AG10803 (cell line): ENCODE measurements at places on chromosomes 1 and 21.

DNA sequence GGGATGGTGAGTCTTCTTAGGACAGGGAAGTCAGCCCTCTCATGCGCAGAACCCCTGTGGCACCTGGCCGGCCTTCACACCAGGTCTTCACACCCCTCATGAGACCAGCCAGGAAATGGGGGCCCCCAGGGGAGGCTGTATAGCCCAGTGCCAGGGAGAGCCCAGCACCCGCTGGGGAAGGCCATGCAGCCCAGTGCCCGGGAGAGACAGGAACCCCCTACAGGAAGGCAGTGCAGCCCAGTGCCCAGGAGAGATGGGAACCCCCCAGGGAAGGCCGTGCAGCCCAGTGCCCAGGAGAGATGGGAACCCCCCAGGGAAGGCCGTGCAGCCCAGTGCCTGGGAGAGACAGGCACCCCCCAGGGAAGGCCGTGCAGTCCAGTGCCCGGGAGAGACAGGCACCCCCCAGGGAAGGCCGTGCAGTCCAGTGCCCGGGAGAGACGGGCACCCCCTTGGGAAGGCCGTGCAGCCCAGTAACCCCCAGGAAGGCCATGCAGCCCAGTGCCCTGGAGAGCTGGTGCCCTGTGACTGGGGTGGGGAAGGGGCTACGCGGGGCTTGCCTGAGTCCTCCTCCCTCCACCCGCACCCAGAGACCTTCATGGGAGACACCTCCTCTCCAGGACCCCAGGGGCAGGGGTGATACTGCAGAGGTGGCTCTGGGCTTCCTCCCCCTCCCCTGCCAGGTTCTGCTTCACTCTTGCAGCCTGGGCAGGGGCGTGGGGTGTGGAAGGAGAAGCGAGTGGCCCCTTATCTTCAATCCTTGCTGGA, 110.5 kb upstream of the COL6A1 start:
- no peak for DNase-seq

GRCh38 chr1:242524571-242525359, at the start of gene PLD5:
PLD5 (minus strand) TSS chr1:242524697.
- DNase-seq = no peak

DNA sequence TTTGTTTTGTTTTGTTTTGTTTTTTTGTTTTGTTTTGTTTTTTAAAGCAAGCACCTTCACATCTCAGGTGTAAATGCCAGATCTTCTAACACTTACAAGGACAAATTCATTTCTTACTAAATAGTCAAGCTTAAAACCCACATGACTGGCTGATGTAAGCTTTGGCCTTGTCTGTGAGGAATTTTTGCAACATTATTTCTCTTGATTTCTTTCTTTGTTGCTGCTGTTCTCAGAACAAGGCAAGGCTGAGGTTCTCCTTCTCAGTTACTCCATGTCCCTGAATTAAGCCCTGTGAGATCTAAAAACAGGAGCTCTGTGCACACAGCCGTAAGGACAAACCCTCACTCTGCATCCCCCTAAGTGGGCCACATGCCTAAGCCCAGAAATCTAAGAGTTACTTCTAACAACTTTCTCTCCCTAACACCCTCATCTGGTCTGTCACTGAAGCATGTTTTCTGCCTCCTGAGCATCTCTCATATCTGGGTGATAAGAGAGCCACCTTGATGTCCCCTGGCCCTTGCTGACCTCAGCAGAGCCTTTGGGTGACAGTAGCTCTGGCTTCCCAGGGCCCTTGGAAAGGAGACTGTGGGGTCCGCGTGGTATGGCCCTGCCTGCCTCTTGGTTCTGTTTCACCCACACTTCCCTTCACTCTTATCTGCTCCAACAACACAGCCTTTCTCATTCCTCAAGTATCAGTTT, 81.2 kb upstream of the HOOK1 start:
- peak; percentile 61 for DNase-seq

- DNase-seq = no peak
Observed at GRCh38 chr1:204498981-204499380, 4.4 kb upstream of the PIK3C2B start.

GRCh38 chr1:22572818-22573217, 9.5 kb downstream of the EPHA8 start:
- DNase-seq = no peak

DNA sequence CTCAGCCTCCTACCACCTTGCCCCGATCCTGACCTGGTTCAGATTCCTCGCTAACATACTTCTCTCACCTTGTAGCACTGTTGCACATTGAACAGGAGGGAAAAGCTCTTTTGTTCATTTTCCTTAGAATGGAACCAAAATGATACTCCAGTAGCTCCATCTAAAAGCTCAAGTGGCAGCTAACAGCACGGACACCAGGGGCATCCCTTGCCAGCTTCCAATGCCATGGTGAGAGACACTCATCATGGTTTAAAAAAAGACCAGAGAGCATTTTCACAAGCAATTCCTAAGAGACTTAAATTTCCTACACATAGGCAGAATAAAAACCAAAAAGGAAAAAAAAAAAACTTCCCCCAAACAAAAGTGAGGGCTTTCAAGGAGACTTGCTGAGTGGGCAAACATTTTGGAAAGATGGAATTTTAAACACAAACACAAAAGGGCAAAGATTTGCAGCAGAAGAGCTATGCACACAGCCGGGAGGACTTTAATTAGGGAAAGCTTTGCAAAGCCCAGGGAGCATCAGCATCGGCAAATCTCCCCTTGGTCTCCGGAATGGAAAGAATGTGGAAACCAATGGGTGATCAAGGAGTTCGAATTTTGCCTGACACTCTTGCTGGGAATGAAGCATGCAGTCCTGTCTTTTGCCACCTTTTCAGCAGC, 84.3 kb downstream of the CAPZB start:
- DNase-seq = no peak
